MCF 10A (cell line): ENCODE measurements at places on chromosomes 5 and 9.

GRCh38 chr5:181098762-181099601, 32.0 kb downstream of the OR2V1 start:
- DNase-seq, result no peak

- no peak for DNase-seq
These were observed 478.8 kb upstream of the TNC start for GRCh38 chr9:115596746-115597080.

GRCh38 chr5:33937707-33938506, 1.7 kb downstream of the RXFP3 start:
- DNase-seq, result no peak

DNA sequence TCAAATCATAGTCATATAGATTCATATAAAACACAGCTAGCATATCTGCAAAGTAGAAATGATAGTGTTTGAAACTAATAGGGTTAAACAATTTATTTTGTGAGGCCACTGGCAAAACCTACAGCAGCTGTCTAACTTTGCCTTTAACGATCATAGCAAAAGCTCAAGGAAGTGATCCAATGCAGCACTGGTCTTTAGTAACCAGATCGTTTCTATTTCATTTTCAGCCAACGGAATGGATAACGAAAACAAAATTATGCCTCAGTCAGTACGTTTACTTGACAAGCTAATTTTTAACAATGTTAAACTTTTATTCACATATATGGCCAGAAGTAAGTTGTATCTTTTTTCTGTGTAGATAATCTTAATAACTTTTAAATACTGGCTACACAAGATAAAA, 17.7 kb downstream of the MLLT3 start:
- no peak for DNase-seq

DNA sequence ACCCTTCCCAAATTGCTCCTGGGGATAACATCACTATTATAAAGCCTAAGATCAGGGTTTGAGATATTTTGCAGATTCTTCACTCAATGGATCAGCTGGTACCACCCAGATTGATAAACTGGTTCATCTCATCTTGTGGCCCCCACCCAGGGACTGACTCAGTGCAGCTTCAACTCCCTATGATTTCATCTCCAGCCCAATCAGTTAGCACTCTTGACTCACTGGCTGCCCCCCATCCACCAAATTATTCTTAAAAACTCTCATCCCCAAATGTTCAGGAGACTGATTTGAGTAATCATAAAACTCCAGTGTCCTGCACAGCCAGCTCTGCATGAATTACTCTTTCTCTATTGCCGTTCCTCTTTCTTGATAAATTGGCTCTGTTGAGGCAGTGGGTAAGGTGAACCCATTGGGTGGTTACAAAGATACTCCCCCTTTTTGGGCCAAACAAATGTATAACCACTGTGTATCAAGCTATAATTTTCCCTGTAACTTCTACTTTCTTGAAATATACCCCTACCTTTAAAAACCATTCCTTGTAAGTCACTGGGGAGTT, 263.3 kb upstream of the IL12B start:
- no peak for DNase-seq
